Sciatic nerve (tissue), 2 donors: ENCODE measurements at places on chromosomes 7 and 10.

GRCh38 chr7:140146574-140146973, 30.2 kb downstream of the KDM7A start:
- no peak for DNase-seq

GRCh38 chr10:78261291-78261690, 227.6 kb downstream of the RPS24 start:
- no peak for DNase-seq

GRCh38 chr7:43565786-43566185, 17.1 kb upstream of the STK17A start:
- no peak for DNase-seq

GRCh38 chr10:110864662-110865140, 7.0 kb upstream of the PDCD4 start:
- no peak for DNase-seq

GRCh38 chr10:132146271-132146671, 40.5 kb upstream of the DPYSL4 start:
- no peak for DNase-seq

GRCh38 chr10:88913788-88914187, 33.7 kb downstream of the STAMBPL1 start:
- DNase-seq = no peak

DNA sequence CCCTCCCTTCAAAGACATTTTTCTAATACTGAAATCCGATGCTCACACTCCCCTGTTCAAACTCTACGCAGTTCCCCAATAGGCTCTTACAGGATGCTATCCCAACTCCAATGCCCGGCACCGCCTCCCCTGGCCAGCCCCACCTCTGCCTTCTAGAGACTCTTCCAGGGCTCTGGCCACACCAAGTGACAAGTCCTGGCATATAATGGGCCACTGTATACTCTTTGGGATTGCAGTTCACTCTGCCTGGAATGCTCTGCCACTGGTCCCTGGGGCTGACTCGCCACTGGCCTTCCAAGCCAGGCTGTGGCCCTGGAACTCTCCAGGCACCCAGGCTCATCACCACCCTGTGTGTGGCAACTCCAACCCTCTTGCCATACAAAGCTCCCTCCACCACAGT, 3.1 kb upstream of the BRI3 start:
- no peak for DNase-seq

GRCh38 chr7:8146788-8147413, 115.1 kb downstream of the ICA1 start:
- no peak for DNase-seq

DNA sequence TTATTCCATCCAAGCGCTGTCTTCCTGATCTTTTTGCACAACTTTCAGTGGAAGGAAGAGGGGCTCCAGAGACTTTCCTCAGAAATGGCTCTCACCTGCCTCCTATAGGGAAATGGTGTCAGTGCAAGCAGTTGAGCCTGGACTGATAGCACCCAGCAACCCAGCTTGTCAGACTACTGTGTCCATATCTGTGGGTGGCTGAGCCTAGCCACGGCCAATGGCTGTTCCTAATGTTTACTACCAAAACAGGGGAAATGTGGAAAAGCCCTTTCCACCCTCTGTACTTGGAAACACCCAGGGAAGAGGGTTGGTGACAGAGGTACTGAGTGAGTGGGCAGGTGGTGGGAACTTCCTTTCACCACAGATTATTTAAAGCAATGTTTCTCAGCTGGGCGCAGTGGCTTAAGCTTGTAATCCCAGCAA, 4.3 kb upstream of the YKT6 start:
- DNase-seq = peak; percentile 57

DNA sequence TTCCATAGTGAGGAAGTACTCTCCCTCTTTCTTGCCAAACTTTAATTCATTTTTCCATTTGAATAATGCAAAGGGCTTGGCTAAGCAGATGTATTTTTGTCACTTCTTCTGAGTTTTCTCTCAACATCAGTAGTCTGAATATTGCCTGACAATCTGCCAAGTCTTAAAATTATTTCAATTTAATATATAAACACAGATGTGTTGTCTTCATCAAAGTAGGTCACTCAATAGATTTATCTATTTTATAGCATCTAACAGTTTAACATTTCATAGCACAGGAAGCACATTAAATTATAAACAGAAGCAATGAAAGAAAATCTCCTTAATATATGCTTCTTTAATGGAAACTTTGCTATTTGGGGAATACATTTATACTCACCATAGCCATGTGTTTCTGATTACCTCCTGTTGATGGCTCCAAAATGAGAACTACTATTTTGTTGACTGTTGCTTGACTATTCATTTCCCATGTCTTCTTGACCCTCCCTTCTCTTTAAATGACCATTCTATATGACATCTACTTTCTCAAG, 4.5 kb downstream of the CPED1 start:
- DNase-seq = no peak

- no peak for DNase-seq
Measured at GRCh38 chr7:1807821-1808600, 137.9 kb downstream of the ELFN1 start.

- no peak for DNase-seq
Measured at GRCh38 chr10:80357851-80358125, 1.2 kb downstream of the DYDC2 start.

- no peak for DNase-seq
Measured at GRCh38 chr7:36707898-36708297, 16.4 kb downstream of the AOAH start.

DNA sequence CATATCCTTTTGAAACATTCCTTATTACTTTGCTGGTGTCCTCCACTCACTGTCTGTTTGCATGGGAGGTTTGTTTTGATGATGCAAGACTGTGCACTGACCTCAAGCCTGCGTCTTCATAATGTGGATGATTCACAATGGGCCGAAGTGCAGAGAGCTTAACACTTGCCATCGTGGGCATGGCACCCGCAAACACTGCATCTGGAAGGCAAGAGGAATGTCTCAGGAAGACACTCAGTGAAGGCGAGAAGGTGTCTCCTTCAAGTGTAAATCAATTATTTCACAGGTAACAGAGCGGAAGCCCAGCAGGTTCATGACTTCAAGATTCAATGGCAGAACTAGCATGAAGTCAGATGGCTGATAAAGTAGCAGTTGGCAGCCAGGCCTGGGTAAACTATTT, 98.1 kb downstream of the DPY19L1 start:
- no peak for DNase-seq

- peak; percentile 81 for DNase-seq
Measured at GRCh38 chr10:29734962-29735627, 100.3 kb upstream of the SVIL start.

GRCh38 chr7:14622559-14622958, 280.0 kb downstream of the DGKB start:
- DNase-seq = no peak
